Stimulated activated CD4-positive, alpha-beta T cell treated with anti-CD3 and anti-CD28 coated beads, Interleukin-12 subunit alpha, Interleukin-12 subunit beta, amount 100 ng/mL, for 4 hours (primary cell): ENCODE measurements at places on chromosomes 1 and 21.

GRCh38 chr1:65558215-65558614 is 137.7 kb downstream of the LEPR start:
- no peak for DNase-seq

DNA sequence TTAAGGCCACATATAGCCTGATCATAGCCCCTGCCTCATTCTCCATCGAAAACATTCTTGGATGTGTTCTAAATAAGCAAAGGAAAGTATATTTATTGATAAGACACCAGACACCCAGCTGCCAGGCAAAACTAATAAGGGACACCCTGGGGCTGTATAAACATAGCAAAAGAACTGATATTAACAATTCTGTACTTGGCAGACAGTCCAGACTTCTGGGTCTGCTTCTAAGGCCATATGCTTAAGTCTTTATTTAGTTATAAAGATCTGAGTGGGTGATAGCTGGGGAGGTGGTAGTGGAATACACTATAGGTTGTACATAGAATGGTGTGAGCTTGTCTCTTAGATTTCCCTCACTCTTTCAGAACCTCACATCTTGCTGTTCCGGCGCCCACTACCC is 3.9 kb downstream of the CKS1B start:
- no peak for DNase-seq

DNA sequence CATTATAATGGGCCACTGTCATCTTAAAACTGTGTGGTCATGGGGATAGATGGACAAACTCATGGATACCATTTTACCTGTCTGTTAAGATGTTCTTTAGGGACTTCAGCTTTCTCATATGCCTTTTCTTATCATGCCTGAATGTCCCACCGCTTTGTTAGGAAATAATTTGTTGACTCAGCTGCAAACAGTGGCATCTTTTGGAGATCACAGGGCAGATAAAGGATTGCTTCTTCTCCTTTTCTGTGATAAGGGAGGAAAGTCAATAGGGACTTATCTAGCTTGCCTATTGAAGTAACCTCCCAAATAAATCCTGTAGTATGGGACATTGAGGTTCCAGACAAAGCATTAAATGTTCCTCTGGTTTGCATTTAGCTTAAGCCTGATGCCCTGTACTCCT is 79.8 kb upstream of the KIAA0040 start:
- no peak for DNase-seq

GRCh38 chr1:12179111-12179519 is 12.3 kb downstream of the TNFRSF1B start:
- peak; percentile 71 for DNase-seq

DNA sequence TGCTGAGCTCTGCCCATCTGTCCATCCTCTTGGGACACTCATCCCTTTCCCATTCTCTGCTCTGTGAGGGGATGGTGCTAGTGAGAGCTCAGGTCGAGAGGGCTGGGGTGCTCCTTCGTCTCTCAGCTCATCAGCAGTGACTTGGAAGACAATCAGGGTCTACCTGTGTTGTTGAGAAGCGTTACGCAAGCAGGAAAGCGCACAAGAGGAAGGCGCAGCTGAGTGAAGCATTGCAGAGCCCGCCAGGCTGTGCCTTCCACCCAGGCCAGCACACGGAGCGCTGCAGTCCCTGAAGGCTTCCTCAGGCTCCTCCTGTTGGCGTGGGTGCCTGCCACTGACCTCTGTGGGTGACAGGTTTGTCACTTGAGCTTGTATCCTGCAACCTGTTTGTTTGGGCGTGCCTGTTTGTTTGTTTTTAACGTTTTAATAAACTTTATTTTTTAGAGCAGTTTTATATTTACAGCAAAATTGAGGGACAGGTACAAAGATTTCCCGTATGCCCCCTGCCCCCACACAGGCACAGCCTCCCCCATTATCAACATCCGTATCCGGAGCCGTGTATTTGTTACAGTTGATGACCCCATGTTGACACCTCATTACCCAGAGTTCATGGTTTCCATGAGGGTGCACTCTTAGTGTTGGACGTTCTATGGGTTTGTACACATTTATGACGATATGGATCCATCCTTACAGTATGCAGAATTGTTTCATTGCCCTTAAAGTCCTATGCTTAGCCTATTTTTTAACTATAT is 36.7 kb downstream of the ADARB1 start:
- DNase-seq, result no peak

DNA sequence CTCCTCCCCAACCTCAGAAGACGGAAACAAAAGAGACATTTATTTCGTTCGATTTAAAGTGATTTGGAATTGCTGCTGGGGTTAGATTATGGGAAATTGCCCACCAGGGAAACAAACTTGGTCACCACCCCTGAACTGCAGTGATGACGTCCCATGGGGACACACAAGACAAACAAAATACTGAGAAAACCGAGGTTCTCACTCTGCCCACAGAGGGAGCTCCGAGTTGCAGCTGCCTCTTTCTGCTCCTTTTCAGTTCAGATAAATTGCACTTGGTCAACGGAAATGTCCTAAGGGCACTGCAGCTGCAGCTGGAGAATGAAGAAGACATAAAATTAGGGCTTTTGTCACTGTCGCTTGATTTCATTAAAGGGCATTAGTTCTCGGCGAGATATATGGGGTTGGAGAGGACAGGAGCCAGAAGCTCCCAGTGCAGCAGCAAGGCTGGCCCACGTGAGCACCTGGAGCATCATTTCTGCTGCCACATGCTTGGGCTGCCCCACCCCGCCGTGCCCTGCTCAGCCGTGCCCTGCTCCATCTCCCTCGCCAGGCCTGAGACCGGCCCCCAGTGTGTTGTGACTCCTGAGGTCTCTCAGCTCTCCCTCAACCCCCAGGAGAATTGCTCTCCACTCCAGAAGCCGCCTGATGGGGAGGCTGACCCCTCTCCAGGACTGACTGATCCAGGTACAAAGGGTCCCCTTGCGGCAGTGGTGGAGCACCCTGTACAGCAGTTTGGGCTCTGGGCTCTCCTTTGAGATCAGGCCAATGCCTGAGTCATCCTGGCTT is 231.7 kb upstream of the AJAP1 start:
- DNase-seq, result no peak
